ENCODE measurements at places on chromosomes 4 and X.

DNA sequence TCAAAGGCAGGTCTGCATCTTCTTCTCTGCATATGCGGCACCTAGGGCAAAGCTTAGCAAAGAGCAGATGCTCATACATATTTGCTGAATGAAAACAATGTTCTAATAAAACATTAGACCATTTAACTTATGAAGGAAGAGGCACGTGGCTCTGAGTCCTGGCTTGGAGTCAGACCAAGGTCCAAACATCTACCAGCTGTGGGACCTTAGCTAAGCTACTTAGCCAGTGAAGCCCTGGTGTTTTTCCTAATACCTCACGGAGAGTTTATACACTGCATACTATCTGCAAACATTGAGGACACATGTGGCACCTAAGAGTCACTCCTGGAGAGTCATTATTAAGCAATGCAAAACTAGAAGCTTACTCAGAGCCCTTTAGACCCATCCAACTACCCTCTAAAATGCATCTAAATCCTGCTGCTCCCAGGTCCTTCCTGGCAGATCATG lies 9.0 kb downstream of the PDGFC start:
- DNase-seq = no peak

DNA sequence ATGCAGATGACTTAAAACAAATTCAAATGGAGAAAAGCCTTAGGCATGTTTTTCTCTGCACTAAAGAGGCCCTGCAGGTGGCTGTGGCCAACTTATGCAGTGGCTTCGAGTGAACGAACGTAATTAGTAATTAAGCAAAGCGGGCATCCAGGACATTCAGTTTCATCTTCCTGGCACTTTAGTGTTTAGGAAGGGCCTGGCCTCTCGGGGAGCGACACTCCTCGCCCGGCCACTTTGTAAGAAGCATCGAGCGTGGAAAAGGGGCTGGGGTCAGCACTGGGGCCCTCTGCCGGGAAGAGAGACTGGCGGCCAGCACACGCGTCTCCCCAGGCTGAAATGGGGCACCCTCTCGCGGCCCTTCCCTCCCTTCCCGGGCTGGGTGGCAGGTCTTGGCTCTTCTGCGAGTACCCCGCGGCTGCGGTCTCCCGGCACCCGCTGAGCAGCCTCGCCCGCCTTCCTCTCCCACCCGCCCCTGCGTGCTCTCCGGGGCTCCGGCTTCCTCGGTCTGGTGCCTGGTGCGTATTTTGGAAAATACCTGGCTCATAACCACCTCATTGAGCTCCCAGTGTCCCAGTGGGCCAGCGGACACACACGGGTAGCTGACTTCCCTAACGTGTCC lies 677 bp upstream of the CYP4V2 start:
- DNase-seq = no peak

- DNase-seq = no peak
Observed at GRCh38 chrX:68665502-68665901, 18.0 kb downstream of the STARD8 start.

DNA sequence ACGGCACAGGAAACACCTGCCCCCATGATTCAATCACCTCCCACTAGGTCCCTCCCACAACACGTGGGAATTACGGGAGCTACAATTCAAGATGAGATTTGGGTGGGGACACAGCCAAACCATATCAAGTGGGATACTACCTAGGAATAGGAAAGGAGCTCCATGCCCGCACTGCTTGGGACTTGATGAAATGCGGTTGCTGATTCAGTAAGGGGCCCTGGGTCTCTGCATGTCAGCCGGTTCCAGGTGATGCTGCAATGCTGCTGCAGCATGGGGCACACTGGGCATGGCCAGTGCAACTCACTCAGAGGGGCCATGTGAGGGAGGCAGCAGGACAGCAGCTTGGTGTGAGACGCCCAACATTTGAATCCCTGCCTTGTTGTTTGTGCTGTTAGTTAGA lies 34.0 kb upstream of the MSX1 start:
- no peak for DNase-seq

GRCh38 chr4:6343939-6344408 lies 74.3 kb downstream of the WFS1 start:
- DNase-seq = no peak

GRCh38 chr4:175419236-175419718 lies 392.8 kb downstream of the GPM6A start:
- no peak for DNase-seq

- DNase-seq = no peak
Observed at GRCh38 chr4:151259752-151260151, 17.2 kb upstream of the PRSS48 start.

- DNase-seq = no peak
Observed at GRCh38 chr4:170705907-170706306, 616.2 kb upstream of the AADAT start.

DNA sequence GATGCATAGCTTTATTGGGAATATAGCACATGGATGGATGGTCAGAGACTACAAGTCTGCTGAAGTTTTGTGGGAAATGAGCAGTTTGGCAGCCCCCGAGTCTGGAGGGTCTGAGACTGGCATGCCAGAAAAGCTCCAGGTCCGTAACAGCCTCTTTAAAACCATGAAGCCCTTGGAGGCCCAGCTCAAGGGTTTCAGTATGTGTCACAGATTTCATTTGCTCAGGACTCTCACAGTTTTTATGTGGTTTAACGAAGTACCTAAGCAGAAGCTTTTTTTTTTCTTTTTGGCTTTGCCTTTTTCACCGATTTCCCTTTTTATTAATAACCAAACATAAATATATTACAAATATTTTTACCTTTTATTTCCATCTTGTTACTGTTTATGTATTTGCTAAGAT lies 30.6 kb upstream of the TMEM184C start:
- no peak for DNase-seq

DNA sequence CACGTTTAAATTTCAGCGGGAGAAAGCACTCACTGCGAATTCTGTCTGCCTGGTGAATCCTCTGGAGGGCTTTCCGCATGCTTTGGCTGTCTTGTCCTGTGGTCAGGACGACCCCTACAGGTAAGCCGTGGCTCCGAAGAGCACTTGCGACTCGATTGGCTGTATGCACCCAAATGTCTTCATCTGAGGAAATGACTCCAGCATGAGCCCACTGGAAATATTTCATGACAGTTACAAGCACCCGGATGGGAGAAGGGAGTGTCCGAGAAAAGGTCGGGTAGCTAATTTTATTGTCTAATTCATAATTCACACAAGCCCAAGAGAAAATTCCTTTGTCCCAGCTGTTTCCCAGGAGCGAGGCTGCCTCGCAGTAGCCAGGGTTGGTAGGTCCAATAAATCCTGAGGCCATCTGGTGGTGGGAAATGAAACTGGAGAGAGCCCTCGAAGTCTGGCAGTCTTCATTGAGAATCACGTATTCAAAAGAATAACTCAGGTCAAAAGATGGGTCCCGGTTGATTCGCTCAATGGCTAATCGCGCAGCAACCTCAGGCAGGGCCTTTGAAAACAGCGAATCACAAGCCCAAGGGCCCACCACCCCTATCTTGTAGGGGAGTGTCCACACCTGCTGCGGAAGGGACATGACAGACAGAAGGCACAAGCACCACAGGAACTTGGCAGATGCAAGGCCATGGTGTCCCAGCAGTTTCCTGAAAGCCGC lies 6.6 kb downstream of the GUCY2F start:
- no peak for DNase-seq

GRCh38 chrX:136658151-136658550 lies 10.2 kb downstream of the CD40LG start:
- no peak for DNase-seq

Measured in iPS DF 6.9 (cell line).